ENCODE measurements at places on chromosomes 12 and 14. TPM values are rescaled to one million over a fixed set of nuclear protein-coding genes. Genes with fewer than 3 reads are reported as not detected.

DNA sequence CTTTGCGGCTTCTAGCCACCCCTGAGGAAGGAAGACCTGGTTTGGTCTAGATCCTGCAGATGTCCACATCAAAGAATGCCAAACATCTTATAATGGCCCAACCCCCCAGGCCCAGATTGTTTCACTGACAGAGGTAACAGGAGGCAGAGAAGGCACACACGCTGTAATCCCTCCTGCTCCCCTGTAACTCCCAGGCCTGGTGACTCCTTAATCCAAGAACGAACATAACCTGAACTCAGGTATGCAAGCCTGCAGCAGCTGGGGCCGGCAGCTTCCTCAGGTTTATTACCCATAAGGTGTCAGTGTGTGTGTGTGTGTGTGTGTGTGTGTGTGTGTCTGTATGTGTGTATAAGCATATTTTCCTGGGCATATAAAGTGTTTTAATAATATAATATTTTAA lies 52.7 kb downstream of the ERH start:
- no peaks in the 10 kb centered on the region for H3K4me1 ChIP-seq
- H3K27me3 ChIP-seq: no peaks in the 10 kb centered on the region
- H3K27ac ChIP-seq: no peak overlapping the region
- no peak for DNase-seq
- H3K4me3 ChIP-seq: no peak overlapping the region
- H3K36me3 ChIP-seq: no peaks in the 10 kb centered on the region

LRRC10 gene
- polyA plus RNA-seq: not detected

GRCh38 chr12:52139579-52140062 lies 52.2 kb downstream of the KRT80 start:
- no peaks in the 10 kb centered on the region for H3K4me1 ChIP-seq
- peak; percentile 84 for DNase-seq
- no peak overlapping the region for H3K4me3 ChIP-seq
- peaks cover 4% of the 10 kb centered on the region for H3K27me3 ChIP-seq

SLC10A1 gene
- not detected for polyA plus RNA-seq

PLEKHG7 gene
- polyA plus RNA-seq: not detected

GRCh38 chr12:110921262-110921661 lies 883 bp upstream of the MYL2 start:
- no peaks in the 10 kb centered on the region for H3K36me3 ChIP-seq
- H3K27me3 ChIP-seq: no peaks in the 10 kb centered on the region
- no peak for DNase-seq

GRCh38 chr12:112049351-112049750 lies 36.1 kb downstream of the ERP29 start:
- no peaks in the 10 kb centered on the region for H3K27me3 ChIP-seq
- peaks cover 78% of the 10 kb centered on the region for H3K36me3 ChIP-seq
- H3K4me3 ChIP-seq: no peak overlapping the region

- H3K27me3 ChIP-seq: no peaks in the 10 kb centered on the region
- no peak for DNase-seq
- no peaks in the 10 kb centered on the region for H3K4me1 ChIP-seq
- no peaks in the 10 kb centered on the region for H3K36me3 ChIP-seq
- H3K4me3 ChIP-seq: no peak overlapping the region
These were observed 152.4 kb upstream of the ATP2B1 start for GRCh38 chr12:89861086-89861485.

GRCh38 chr14:90483571-90483974 lies 86.7 kb downstream of the CALM1 start:
- H3K36me3 ChIP-seq: no peaks in the 10 kb centered on the region
- no peaks in the 10 kb centered on the region for H3K4me1 ChIP-seq
- no peak overlapping the region for H3K27ac ChIP-seq
- DNase-seq: no peak
- no peak overlapping the region for H3K4me3 ChIP-seq

CELA1 gene
- polyA plus RNA-seq: not detected

GRCh38 chr12:43895580-43896206 lies 59.8 kb downstream of the TMEM117 start:
- no peaks in the 10 kb centered on the region for H3K27me3 ChIP-seq
- no peaks in the 10 kb centered on the region for H3K4me1 ChIP-seq
- H3K36me3 ChIP-seq: no peaks in the 10 kb centered on the region

GRCh38 chr12:25546318-25546717 lies 6.8 kb downstream of the LMNTD1 start:
- no peak overlapping the region for H3K4me3 ChIP-seq
- no peaks in the 10 kb centered on the region for H3K4me1 ChIP-seq
- no peak overlapping the region for H3K27ac ChIP-seq
- no peak for DNase-seq
- no peaks in the 10 kb centered on the region for H3K36me3 ChIP-seq

DNA sequence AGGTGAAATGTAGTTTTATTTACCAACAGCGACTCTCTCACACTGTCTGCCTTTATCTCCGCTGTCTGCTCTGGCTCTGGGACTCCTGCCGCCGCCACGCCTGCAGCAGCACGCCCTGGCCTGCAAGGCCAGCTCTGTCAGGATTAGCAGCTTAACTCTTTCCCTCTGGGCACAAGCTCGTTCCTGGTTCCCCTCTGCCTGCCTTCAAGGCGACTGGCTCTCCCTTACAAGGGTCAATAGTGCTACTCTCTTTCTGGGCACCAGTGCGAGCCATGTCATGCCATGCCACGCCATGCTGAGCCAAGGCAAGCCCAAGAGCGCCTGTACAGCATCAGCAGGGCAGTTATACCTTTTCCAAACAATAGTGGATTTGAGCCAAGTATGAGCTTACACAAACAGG lies 3.6 kb upstream of the CLEC2B start:
- no peak for DNase-seq
- no peaks in the 10 kb centered on the region for H3K36me3 ChIP-seq
- H3K4me1 ChIP-seq: no peaks in the 10 kb centered on the region
- no peaks in the 10 kb centered on the region for H3K27me3 ChIP-seq
- no peak overlapping the region for H3K27ac ChIP-seq
